Smooth muscle cell of the pulmonary artery (primary cell): ENCODE measurements at places on chromosomes 7 and 10. TPM values are rescaled to one million over a fixed set of nuclear protein-coding genes. Genes with fewer than 3 reads are reported as not detected.

Gene POM121
- total RNA-seq, result 8.9 and 13.6 TPM in 2 replicates

Gene PDE6C
- total RNA-seq, result not detected in 2 replicates

Gene RBP4
- total RNA-seq, result 0.59 and 1.7 TPM in 2 replicates

Gene EPO
- not detected in 2 replicates for total RNA-seq

Gene PPP1R3A
- not detected in 2 replicates for total RNA-seq

Gene CLEC5A
- not detected in 2 replicates for total RNA-seq

Gene ZMIZ2
- total RNA-seq, result 13.1 and 24.3 TPM in 2 replicates

Gene ST8SIA6
- total RNA-seq, result 0.13 TPM in 1 of 2 replicates, not detected in the other

Gene SEMA3E
- total RNA-seq, result 0.13 and 0.79 TPM in 2 replicates

Gene GIMAP5
- total RNA-seq, result not detected in 2 replicates

Gene ZCCHC24
- 27.8 and 33.8 TPM in 2 replicates for total RNA-seq

Gene RSPH10B
- 0.13 and 0.63 TPM in 2 replicates for total RNA-seq

Gene H2BK1
- total RNA-seq, result not detected in 2 replicates

Gene CUBN
- total RNA-seq, result 1.3 and 3.4 TPM in 2 replicates

Gene OR9A2
- total RNA-seq, result 0.13 TPM in 1 of 2 replicates, not detected in the other

Gene SMKR1
- total RNA-seq, result 0.20 TPM in 1 of 2 replicates, not detected in the other

Gene CTTNBP2
- 1.2 and 1.9 TPM in 2 replicates for total RNA-seq

Gene INA
- total RNA-seq, result 0.33 and 1.3 TPM in 2 replicates

Gene CNNM2
- 16.0 and 20.5 TPM in 2 replicates for total RNA-seq

Gene UCMA
- not detected in 2 replicates for total RNA-seq
